ENCODE measurements at places on chromosomes 11 and 22.

DNA sequence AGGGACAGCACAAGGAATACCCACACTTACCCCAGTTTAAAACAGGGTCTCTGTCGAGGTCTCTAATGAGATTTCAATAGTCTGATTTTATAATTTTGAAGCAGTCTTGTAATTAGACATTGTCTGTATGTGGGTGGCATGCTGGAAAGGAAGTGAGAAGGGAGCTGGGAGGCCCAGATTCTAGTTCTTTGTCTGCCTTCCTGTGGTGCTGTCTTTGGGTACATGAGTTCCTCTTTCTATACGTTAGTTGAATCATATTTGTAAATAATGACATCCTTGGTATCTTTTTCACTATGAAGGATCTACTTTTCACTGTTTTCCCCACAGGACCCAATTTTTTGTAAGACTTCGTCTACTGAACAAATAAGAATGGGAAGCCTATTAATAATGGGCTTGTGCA, 42.0 kb upstream of the TENM4 start:
- DNase-seq: no peak

DNA sequence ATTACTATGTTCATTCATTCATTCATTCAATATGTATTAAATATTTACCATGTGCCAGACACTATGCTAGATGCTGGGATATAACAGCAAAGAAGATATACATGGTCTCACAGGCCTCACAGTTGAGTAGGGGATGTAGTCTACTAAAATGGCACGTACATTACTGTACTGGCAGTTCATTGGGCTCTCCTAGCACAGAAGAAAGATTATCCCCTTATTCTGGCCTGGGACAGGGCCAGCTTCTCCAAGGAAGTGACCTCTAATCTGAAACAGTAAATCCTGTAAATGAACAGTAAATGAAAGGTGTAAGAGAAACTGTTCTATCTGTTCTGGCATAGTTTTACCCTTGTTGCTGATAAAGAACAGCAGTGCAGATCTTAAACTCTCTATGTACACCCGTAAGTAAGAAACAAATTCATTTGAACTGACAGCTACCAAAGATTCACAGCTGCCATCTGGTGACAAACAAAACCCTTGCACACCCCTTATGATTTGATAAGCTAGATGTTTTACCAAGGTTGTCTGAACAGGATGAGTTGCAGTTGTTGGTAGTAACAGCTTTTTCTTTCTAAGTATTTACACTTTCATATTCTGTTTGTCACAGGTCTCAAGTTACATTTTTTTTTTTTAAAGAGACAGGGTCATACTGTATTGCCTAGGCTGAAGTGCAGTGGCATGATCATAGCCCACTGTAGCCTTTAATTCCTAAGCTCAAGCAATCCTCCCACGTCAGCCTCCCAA, 263.1 kb downstream of the TMEM135 start:
- DNase-seq: no peak

DNA sequence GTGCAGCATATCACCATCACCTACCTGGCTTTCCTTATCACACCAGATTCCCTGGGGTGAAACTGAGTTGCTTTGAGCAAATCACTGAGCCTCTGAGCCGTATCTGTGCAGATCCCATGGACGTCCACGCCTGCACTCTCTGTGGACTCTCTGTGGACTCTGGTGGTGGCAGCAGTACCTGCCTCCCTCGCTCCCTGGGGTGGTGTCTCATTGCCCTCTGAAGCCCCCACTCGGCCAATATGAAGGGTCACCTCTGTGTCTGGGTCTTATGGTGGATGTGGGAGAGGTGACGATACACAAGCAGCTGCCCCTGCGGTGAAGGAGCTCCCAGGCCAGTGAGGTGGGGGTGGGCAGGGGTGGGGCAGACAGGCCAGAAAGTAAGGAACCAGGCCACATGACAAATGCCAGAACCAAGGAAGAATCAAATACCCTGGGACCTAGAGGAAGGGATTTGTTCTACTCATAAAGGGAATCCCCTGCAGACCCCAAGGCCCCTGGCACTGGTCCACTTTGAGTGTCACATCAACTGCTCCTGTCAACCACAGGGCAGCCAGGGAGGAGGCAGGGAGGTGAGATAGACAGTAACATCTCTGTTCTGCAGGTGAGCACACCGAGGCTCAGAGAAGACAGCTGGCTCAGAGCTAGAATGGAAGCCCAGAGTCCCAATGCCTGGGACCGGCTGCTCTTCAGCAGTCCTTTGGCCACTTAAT, 9.2 kb upstream of the CHST1 start:
- no peak for DNase-seq

- no peak for DNase-seq
Measured at GRCh38 chr22:46809153-46809885, 46.9 kb downstream of the TBC1D22A start.

DNA sequence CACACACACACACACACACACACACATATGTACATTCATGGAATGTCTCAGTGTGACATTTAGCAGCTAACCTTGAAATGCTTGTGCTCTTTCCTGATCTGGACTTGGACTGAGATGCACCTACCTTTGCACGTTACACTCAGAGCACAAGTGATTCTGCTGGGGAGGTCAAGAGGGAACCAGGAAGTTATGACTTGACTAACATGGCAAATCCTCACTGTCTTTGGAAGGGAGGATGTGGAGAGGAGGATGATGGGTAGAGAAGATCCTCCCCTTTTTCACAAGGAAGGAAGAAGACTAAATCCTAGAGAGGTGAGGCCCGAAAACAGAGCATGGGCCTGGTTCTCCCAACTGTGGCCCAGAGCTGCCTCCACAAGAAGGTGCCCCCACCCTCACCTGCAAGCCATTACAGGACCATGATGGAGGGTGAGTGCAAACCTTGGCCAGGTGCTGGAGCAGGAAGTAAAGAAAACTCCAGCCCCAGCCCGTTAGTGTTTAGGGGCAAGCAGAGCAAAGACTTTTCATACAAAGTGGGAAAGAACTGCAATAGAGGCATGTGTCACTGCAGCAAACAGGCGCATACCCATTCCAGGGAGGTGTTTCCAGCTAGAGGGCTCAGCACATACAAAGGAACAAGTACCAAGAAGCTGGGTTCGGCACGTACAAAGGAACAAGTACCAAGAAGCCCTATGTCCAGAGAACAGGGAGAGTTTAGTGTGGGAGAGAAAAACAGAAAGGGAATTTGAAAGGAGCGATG, 26.4 kb downstream of the SCN4B start:
- DNase-seq: no peak

DNA sequence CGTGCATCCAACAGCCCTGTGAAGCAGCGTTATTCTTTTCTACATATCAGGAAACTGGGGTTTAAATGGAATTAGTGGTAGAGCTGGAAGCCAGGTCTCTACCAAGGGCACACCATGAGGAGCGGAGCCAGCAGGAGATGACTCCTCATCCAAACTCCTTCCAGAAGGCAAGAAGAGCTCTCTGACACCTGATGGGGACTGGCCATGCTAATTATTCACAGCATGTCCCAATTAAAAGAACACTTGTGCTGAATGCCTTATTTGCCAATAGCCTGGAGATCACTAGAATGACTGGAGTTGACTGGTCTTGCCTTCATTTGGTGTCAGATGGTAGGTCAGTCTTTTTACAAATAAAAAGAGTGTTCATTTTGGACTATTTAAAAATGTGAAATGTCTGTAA, 32.9 kb upstream of the SLN start:
- DNase-seq: no peak

DNA sequence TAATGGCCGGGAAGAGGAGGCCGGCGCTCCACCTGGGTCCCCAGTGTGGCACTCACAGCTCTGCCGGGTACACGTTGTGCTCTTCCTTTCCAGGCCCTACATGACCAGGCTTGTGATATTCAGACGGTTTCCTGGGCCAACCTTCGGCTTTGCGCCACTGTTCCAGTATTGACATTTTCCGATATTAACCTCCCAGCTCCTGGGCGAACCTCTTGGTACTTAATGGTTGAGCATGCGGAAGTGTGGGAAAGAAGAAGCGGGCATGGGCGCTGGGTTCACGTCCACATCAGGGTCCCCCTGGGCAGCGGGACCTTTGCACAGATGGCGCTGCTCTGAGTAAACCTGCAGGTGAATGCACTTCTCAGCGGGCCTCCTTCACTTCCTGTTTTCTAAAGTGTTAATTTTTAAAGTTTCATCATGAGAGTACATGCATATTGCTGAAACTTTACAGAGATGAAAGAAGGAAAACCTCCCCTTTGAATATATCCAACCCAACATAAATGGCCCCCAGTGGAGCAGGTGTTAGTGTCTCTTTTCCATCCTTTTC, 286.7 kb downstream of the TBC1D22A start:
- DNase-seq: no peak

- no peak for DNase-seq
Measured at GRCh38 chr11:99687320-99687719, 666.6 kb downstream of the CNTN5 start.

DNA sequence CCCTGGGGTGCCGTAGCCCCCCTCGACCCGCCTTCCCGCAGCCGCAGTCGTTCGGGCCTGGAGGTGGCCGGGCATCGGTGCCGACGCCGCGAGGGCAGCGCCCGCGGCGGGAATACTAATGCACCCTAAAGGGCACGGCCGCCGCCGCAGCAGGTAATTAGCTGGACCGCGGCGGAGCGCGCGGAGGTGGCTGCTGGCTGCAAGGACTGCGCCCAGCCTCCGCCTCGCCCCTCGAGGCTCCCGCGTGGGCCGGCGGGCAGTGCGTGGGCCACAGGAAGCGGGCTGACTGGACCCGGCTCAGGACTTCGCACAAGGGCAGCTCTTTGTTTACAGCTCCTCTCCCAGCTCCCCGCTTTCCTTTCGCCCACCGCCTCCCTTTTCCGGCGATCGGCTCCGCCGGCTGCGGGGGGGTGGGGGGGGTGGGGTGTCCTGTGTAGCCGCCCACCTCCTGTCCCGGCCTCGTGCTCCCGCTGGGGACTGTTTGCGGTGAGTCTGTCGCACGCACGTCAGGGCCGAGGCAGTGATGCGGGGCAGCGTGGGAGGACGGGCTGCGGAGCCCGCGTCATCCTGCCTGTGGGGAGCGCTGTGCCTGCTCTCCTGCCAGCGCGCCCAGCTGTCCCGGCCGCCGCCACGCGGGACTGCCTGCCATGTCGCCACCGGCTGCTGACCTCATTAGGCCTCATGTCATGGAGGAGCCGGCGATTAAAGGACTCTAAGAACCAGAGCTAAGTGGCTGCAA, 53.2 kb downstream of the GRIK4 start:
- DNase-seq: peak; percentile 35

DNA sequence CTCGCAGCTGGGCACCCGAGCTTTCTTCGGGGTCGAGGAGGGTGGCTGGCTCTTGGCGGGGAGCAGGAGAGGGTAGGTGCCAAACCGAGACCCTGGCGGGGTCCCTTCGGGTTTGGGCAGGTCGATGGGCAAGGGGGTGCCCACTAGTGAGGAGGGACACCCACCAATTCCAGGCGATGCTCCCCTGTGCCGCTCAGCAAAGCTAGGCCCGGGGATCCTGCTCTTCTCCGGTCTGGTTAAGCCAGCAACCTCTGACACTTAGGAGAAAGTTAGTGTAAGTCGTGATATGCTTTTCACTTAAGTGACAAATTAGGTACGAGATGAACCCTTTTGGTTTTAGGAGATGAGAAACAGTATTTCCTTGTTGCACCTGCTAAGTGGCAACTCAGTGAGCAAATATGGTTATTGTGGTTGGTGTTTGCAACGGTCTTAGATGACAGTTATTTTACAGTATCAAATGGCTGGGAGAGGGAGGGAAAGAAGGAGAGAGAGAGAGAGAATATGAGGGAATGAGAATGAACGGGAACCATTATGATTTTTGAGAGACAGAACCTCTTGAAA, 565 bp downstream of the NUCB2 start:
- no peak for DNase-seq

GRCh38 chr22:39303358-39303757, 16.1 kb downstream of the RPL3 start:
- DNase-seq: no peak

All from stimulated activated CD4-positive, alpha-beta T cell treated with anti-CD3 and anti-CD28 coated beads, TNF-alpha, amount 100 ng/mL, for 24 hours (primary cell).